ENCODE measurements at places on chromosomes 11 and 22. TPM values are rescaled to one million over a fixed set of nuclear protein-coding genes. Genes with fewer than 3 reads are reported as not detected.

The DERL3 gene
- 7.5 TPM for total RNA-seq

GRCh38 chr11:96763244-96763643 is 373.4 kb downstream of the JRKL start:
- no peaks in the 10 kb centered on the region for H3K27me3 ChIP-seq
- H3K27ac ChIP-seq, result no peak overlapping the region
- H3K4me3 ChIP-seq, result no peak overlapping the region

DNA sequence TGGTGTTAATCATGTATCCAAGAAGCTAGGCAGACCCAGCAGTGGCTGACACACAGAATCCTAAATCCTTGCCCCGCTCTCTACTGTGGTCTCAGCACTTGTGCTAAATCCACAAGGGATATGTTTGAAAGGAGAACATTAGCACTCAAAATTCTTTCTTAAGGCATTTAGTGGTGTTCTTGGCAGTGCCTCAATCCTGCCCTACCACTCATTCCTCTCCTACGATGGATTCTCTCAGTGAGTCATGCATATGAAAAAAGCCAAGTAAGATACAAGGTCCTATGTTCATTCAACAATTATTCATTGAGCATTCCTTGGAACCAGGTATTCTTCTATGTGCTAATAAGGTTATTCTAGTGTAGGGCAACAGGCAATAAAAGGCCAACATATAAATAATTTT is 31.2 kb downstream of the RRP8 start:
- no peak for DNase-seq
- no peaks in the 10 kb centered on the region for H3K4me1 ChIP-seq
- H3K27ac ChIP-seq, result no peak overlapping the region
- no peaks in the 10 kb centered on the region for H3K36me3 ChIP-seq
- no peaks in the 10 kb centered on the region for H3K27me3 ChIP-seq

- H3K27me3 ChIP-seq, result no peaks in the 10 kb centered on the region
- peaks cover 15% of the 10 kb centered on the region for H3K36me3 ChIP-seq
- H3K4me3 ChIP-seq, result peak within 1 kb of the TSS; percentile 59
- peak; percentile 53 for DNase-seq
- peaks cover 4% of the 10 kb centered on the region for H3K4me1 ChIP-seq
- H3K27ac ChIP-seq, result peak within 1 kb of the TSS; percentile 74
These were observed at the start of gene MRPL11 for GRCh38 chr11:66438504-66439466. TSS of gene MRPL11 (minus strand) at chr11:66438848. CDS start at chr11:66438754, 94 bp downstream.

GRCh38 chr11:117538263-117539135 is 210.8 kb downstream of the CEP164 start:
- no peaks in the 10 kb centered on the region for H3K36me3 ChIP-seq
- no peak for DNase-seq
- H3K27ac ChIP-seq, result no peak overlapping the region
- H3K27me3 ChIP-seq, result no peaks in the 10 kb centered on the region
- H3K4me3 ChIP-seq, result no peak overlapping the region
- H3K4me1 ChIP-seq, result no peaks in the 10 kb centered on the region

The FAT3 gene
- 2.8 TPM for total RNA-seq

The BARX2 gene
- total RNA-seq, result not detected

The SCUBE2 gene
- total RNA-seq, result 1.1 TPM

DNA sequence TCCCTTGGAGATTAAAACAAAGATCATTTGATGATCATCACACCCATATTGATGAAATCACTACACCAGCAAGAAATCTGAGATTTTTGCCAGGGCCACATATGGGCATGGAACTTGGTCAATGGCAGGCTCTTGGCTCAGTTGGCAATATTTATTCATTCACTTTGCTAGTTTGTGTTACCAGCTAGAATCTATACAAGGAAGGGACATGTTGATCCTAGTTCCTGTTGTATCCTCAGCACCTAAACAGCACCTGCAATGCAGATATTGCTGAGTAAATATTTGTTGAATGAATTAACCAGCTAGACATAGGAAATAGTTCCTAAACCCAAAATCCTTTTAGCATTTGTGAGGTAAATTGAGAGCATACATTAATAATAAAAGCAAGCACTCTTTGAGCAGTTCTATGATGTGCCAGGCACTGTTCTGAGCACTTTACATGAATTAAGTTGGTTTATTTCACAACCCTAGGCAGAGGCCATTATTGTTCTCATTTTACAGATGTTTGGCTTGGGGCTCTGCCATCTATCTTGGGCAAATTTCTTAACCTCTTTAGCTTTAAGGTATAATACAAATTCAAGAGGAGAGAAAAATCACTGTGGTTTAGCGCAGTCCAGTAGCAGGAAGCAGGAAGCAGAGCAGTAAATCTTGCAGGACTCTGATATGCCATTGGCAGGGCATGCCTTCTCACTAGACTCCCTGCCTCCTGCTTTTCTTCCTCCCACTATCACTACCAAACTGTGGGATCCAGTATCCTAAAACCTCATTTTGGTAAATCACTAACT is 1.6 kb downstream of the TRIM68 start:
- no peak overlapping the region for H3K27ac ChIP-seq
- no peaks in the 10 kb centered on the region for H3K4me1 ChIP-seq
- DNase-seq, result no peak
- H3K4me3 ChIP-seq, result peak overlapping the region; percentile 70

GRCh38 chr11:73944085-73944484 is 6.7 kb upstream of the DNAJB13 start:
- H3K27me3 ChIP-seq, result no peaks in the 10 kb centered on the region
- no peaks in the 10 kb centered on the region for H3K36me3 ChIP-seq
- no peak overlapping the region for H3K27ac ChIP-seq
- no peak for DNase-seq

GRCh38 chr22:42591987-42592386 is 22.7 kb downstream of the POLDIP3 start:
- H3K36me3 ChIP-seq, result peaks cover 82% of the 10 kb centered on the region
- no peak for DNase-seq
- H3K4me1 ChIP-seq, result no peaks in the 10 kb centered on the region
- no peak overlapping the region for H3K4me3 ChIP-seq

DNA sequence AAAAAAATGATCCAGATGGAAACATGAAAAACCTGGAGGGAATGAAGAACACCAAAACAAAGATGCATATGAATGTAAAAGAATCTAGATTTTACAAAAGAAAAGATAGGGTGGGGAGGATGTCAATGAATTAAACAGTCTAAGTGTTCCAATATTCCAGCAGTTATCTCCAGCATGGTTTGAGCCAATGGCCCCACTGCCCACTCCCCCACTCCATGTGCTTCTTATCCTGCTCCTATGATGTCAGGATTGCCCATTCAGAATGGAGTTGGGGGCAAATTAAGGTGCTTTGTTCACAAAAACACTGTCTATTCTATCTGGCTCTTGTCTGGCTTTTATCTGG is 1.2 kb upstream of the OR52K1 start:
- H3K4me1 ChIP-seq, result no peaks in the 10 kb centered on the region
- no peak overlapping the region for H3K27ac ChIP-seq
- no peaks in the 10 kb centered on the region for H3K36me3 ChIP-seq
- no peak overlapping the region for H3K4me3 ChIP-seq
- no peaks in the 10 kb centered on the region for H3K27me3 ChIP-seq

DNA sequence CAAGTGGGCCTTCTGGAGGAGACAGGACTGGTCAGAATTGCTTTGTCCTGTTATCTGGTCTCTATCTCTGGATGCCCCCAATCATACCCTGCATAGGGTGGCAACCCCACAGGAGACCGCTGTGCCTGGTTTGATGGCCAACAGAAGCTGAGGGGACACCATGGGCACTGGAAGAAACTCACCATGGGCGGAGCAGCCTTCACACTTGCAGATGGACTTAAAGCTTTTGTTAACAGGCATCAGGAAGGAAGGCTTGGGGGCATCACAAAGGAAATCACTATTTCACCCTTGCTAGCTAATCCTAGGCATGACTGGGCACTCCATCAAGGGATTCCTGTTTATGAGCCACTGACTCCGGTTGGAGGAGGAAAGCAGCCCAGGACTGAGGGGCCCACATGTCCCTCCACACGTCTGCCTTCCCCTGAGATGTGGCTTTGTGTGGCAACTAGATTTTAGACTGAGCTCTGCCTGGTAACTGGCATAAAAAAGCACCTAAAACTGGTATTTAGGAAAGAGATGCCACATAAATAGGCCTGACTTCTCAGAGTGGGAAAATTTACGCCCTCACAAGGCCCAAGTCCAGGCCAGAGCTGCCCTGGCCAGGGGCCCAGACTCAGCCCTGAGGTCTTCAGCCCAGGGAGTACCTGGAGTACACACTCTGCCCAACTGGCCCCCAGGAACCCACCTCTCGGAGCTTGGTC is 57.0 kb upstream of the LYVE1 start:
- peak overlapping the region; percentile 97 for H3K27ac ChIP-seq
- peaks cover 59% of the 10 kb centered on the region for H3K36me3 ChIP-seq
- no peaks in the 10 kb centered on the region for H3K27me3 ChIP-seq
- no peak for DNase-seq

GRCh38 chr11:119668676-119669075 is 60.3 kb downstream of the NECTIN1 start:
- no peak overlapping the region for H3K27ac ChIP-seq
- H3K4me3 ChIP-seq, result no peak overlapping the region
- no peak for DNase-seq
- H3K36me3 ChIP-seq, result no peaks in the 10 kb centered on the region
- H3K4me1 ChIP-seq, result peaks cover 5% of the 10 kb centered on the region

The PANX2 gene
- total RNA-seq, result 0.32 TPM

The TEX12 gene
- total RNA-seq, result not detected

DNA sequence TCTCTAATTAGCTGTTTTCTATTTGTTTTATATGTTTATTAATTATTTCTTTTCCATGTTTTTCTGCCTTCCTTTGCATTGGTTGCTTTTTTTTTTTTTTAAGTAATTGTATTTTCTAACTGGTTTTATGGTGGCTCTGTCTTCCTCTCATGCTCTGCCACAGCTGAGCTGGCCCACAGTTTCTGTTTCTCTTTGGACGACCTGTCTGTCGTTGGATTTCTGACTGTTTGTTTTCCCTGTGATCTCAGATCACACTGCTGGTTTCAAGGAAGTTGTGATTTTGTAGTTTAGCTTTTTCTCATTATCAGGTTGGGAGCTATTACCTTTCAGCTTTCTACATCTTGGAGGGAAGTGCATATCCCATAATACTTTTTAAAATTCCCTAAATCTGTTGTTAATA is 15.9 kb upstream of the OR6M1 start:
- no peak for DNase-seq
- H3K36me3 ChIP-seq, result no peaks in the 10 kb centered on the region
- no peak overlapping the region for H3K4me3 ChIP-seq
- H3K27ac ChIP-seq, result no peak overlapping the region
- H3K4me1 ChIP-seq, result no peaks in the 10 kb centered on the region

GRCh38 chr22:19478901-19479354 is at the start of gene UFD1:
TSS of gene UFD1 (minus strand) at chr22:19479193. CDS start at chr22:19479085, 108 bp downstream.
- H3K4me3 ChIP-seq, result peak within 1 kb of the TSS; percentile 85
- H3K4me1 ChIP-seq, result peaks cover 11% of the 10 kb centered on the region
- H3K27me3 ChIP-seq, result no peaks in the 10 kb centered on the region
- peak; percentile 87 for DNase-seq
- peak within 1 kb of the TSS; percentile 98 for H3K27ac ChIP-seq
